Mesenteric fat pad (tissue), 1 donor: ENCODE measurements at places on chromosomes 11 and 22.

DNA sequence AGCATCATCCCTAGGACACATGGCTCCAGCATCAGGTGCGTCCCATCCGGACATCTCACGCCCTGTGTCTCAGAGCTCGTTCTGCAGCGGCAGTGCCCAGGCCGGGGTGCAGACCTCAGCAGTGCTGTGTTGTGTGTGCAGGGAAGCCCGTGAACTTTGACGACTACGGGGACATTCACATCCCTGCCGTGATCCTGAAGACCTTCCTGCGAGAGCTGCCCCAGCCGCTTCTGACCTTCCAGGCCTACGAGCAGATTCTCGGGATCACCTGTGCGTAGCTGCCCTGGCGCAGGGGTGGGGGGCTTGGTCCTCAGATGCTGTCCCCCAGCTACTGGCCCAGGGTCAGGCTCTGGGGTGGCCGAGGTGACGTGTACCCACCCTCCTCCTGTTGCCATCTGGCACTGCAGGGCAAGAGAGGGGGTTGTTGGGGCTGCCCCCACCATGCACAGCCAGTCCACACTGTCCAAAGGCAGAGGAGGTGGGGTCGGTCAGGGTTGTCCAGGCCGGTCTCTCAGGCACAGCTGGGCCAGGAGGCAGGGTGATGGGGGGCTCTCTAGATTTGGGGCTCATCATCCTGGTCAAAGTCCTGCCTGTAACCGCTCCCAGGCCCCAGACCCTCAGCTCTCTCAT, 96.5 kb downstream of the ARHGAP8 start:
- DNase-seq, result no peak

GRCh38 chr22:22895776-22896445, 8.3 kb downstream of the IGLL5 start:
- peak; percentile 22 for DNase-seq

DNA sequence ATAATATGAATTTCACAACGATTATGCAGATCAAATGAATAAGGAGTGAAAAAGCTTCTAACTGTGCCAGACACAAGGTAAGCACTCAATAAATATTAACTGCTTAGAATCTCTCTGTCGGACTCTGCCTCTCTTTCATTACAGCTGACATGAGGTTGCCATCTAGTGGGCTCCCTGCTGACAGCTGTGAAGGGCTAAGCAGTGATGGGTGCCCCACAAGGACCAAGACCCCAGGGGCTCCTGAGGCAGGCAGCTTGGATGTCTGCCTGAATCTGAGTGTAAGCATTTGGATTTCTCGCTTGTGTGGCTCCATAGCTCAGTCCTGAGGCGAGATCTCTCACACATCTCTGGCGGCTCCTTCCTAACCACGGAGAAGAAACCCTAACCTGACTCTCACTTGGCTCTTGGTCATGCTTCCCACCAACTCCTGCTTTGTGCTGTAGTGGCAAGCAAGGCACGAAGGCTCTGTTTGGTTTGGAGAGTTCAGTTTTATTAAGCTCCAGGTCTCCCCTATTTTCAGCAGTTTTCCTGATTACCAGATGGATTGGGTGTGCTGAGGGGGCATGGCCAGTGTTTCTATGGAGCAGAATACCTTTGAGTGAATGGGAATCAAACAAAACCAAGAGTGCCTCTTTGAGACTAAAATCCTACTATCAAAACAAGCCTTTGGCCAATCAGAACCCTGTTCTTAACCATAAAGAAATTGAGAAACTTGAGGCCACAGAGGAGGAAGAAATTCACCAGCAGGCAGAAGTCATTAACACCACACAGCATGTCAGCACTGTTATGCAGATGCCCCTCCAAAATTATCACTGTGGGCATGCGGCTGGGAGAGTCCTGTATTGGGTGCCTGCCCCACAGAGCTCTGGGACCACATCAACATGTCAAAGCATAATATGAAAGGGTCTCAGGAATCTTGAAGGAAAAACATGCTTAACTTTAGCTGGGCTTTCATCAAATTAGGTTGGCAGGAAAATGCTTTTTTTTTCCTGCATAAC, 152.8 kb upstream of the NTM start:
- DNase-seq, result no peak

DNA sequence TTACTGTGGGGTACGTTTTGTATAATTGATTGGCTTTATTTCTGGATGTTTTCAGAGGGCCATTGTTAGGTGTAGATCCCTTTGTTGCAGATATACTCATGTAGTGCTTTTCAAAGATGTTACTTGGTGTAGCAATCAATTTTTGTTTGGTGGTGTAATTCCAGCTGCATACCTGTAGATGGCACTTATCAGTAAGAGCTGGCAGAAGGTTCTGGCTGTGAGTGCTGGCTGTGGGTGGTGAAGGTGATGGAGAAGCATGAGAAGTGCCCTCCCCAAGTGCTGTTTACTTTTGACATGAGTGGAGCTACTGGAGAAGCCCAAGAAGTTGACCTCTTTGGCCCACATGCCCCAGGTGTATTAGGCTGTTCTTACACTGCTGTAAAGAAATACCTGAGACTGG, 1074.9 kb downstream of the FAM181B start:
- DNase-seq, result no peak

DNA sequence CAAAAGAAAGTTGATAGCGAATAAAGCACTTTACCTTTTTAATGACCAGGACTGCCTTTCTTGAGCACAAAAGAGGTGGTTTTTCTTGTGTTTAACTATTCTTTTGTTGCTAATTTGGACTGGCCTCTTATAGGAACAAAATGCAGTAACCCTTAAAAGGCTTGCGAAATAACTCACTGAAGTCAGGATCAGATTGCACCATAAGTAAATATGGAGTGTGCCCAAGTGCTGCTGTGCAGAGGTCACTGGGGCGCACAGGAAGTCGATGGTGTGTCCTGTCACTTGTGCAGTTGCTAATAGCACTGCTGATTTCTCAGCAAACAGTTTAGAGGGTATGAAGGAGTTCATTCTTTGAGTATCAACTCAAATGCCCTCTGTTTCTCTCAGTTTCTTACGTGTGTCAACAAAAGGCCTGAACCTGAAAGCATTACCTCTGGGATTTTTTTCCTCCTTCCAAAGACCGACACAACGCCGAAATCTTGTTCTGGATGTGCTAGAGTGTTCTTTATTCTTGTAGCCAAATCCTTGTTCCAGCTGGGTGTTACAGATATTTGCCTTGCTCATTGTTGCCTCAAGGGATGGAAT, 71.3 kb downstream of the ATXN10 start:
- no peak for DNase-seq

- DNase-seq, result no peak
Observed at GRCh38 chr22:37329238-37330140, 47.2 kb downstream of the CYTH4 start.

DNA sequence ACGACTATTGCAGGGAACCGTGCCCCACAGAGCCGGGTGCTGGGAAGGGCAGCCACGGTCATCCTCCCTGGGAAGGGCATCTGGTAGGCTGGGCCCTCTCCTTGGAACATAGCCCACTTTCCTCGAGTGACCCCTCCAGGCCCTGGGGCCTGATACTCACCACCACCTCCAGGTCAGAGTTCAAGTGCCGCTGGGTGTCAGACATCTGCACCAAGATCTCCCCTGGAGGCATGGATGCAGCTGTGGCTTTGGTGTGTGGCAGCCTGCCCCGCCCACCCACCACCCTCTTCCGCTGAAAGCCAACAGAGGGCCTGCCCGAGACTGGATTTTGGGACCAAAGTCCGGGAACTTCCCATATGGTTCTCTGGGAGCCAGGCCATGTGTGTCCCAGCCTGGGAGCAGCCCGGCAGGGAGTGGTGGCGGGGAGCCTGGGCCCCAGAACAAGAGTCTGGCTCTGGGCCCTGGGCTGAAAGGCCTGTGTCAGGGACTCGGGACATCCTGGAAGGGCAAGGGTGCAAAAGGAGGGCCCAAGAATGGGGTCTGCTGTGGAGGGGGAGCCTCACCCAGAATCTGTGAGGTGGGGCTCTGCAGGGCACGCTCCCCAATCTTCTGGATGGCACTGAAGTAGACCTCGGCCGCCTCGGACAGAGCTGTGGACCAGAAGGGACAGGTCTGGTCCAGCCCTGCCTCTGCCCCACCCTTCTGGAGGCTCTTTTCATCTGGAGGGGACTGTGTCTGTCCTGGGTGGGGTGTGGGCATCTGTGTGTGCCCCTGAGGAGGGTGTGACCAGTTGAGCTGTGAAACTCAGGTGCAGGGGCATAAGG, 2.6 kb downstream of the BAIAP2L2 start:
- DNase-seq, result no peak

DNA sequence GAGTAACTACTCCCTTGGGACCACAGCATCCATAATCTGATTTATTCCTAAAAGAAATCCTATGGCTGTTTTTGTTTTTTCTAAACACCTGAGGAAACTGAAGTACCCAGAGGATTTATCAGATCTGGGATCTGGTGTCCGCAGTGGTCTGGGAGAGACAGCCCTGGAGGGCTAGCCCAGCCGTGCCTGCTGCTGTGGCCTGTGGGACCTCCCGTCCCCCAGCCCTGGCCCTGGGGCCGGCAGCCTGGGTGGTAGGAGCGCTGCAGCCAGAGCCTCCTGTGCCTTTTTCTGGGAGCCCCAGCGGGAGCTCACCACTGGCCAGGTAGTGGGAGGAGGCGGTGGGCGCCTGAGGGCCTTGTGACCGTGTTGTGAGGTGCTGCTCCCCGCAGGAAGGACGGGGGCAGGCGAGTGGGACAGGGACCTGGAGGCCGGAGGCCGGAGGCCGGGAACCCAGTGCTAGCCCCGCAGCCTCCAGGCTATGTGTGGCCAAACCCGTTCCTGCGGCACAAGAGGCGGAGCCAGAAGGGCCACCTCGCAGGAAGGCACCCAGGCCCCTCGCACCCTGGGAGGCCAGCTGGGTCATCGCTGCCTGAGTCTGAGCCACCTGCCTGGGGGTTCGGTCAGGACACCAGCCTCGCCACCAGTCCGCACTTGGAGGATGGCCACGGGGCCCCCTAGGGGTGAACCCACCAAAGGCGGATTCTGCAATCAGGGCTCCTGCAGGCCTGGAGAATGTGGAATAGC, 18.2 kb upstream of the C11orf96 start:
- DNase-seq, result no peak

DNA sequence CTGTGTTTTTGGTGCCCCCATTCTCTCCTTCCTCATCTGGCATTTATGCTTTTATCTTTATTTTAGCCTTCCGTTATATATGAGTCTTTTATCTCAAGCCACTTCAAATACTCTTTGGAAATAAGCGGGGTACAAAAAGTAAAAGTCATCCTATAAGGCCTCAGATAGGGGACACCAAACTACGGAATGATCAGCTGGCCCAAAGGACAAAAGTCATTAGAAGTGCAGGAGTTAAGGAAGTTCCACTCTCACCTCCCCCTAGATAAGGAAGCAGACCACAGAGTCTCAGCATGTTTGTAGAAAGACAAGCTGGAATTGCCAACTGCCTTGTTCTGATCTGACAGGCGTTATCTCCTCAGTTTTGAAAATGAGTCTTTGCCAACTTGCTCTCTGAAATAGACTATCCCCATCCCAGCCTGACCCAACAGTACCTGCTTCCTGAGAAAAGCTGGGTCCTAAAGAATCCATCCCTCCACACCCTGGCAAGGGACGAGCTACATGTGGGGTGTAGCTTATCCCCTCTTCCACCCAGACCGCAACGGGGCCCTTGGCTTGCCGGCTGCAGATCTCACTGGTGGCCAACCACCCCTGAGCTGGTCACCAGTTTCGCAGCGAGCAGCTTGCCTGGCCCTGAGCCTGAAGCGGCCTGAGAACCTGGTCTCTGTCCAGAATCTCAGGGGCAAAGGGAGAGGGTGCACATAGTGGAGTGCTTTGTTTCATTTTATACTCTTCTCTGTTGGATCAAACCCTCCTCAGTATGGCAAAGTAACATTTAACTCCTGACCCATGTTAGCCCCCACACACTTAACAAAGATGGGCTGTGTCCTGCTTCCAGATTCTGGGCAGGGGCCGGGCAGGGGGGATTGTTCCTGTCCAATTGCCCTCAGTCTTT, 13.8 kb downstream of the FADS2 start:
- DNase-seq, result no peak

- no peak for DNase-seq
Observed at GRCh38 chr11:122923302-122923701, 40.7 kb downstream of the JHY start.

- no peak for DNase-seq
Observed at GRCh38 chr22:48185071-48186055, 1422.9 kb downstream of the TBC1D22A start.

GRCh38 chr11:79090191-79090705, 350.6 kb downstream of the TENM4 start:
- DNase-seq, result no peak

DNA sequence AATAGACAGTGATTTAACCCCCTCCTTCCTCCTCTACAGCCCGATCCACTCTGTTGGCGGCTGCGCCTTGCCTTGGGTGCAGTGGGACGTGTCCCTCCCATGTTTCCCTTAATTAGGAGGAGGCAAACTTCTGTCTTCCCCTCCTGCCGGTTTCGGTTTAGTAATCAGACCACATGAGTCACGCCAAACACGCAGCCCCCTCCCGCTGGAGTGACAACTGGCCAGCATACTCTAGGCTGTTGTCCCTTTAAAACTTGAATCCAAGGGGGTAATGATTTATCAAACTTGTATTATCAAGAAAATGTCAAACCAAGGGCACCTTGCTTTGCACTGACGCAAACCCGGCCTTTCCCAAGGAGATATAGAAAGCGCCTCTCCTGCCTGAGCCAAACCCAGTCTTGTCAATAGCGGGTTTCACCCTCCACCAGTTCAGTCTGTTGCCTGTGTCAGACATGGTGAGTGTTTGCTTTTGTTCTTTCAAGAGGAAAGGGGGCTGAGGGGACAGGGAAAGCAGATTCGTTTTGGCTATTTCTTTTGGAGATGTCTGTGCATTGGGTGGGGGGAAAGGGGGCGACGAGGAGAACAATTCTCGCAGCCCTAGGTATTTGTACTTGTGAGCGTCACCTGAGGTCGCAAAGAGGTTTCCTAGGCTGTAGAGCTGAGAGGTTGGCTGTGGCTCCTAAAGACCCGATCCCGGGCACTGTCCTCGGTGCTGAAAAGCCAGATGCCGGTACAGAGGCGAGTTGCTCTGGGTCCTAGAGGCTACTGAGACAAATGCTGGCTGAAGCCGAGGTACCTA, at the start of gene SLC6A5:
SLC6A5 (plus strand) TSS at position 388 of the 799 bp plus-strand sequence; CDS start at position 453, 65 bp downstream.
- DNase-seq, result no peak

DNA sequence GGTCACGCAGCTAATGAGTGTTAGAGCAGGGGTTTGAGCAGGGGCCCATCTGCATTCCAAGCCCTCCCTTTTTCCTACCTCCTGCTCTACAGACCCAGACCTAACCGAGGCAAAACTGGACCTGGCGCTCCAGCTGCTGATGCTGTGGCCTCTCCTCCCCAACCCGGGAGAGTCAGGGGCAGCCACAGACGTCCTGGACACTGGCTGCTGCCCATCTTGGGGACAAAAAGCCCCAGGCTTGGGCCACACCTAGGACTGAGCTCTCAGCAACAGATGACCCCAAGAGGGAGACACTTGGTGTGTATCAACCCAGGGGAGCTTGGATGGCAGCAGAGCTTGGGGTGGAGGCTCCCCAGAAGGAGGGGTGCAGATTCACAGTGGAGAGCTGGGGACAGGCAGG, 172.6 kb downstream of the ST3GAL4 start:
- DNase-seq, result no peak
